ENCODE measurements at places on chromosomes 13 and 19.
A peak's percentile ranks its signal among the peaks of the same experiment; 100 is the strongest.

DNA sequence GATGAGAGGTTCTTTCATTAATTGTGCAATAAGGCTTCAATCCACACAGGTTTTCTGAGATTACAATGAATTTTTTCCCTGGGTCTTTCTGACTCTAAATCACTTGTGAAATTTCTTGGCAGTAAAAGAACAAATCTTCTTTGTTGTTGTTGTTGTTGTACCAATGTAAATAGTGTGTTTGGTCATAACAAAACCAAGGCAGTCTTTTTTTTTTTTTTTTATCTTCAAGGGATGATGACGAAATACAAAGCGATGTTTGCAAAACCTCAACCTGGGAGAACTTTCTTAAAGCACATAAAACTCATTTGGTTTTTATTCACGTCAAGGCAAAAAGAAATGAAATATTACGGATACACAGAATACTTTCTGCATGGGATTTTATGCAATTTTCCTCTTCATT is 462.0 kb downstream of the LIG4 start:
- DNase-seq = no peak

DNA sequence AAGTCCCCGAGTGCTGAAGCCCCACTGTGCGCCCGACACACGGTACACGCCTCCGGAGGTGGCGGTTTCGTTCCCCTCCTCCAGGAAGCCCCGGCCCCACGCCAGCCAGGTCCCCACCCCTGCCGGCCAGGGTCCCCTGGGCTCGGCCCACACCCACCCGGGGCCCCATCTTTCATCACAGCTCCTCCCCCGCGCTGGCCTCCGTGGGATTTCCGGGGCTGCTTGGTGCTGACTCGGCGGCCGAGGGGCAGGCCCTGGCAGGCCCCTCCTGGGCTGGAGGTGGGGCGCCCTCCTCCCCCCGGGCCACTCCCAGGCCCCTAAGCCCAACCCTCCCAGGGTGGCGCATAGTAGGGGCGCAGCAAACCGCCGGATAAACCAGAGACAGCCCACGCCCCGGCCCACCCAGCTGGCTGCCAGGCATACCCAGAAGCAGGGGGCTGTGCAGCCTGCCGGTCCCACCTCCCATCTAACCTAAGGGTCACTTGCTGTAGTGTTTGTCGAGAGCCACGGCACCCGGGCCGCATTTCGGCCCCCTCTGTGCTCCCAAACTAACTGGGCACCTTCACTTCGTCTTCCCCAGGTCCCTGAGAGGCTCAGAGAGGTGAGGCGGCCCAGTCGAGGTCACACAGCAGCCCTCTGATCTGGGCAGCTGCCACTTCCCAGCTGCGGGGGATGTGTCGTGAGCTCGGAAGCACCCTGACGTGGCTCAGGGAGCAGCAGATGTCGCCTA is 6.6 kb downstream of the ZBTB7A start:
- peak; percentile 75 for DNase-seq

- no peak for DNase-seq
These were observed 714 bp downstream of the HSH2D start for GRCh38 chr19:16144216-16144581.

GRCh38 chr19:40815223-40815622 is 16.2 kb downstream of the EGLN2 start:
- DNase-seq = no peak

- no peak for DNase-seq
These were observed 79.9 kb downstream of the RNASEH2B start for GRCh38 chr13:50989476-50989875.

DNA sequence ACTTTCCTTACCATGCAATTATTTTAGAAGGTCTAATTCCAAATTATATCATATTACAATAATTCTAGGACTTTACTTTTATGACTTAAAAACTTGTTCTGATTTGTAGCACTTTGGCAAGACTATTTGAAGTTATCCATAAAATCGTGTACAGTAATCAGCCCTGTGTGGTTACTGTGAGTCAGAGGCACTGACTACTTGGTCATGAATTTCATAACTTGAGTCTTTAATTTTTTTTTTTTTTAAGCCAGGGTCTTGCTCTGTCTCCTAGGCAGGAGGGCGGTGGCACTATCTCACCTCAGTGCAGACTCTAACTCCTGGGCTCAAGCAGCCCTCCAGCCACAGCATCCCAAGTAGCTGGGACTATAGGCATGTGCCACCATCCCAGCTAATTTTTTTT is 1319.2 kb upstream of the SLC10A2 start:
- no peak for DNase-seq

DNA sequence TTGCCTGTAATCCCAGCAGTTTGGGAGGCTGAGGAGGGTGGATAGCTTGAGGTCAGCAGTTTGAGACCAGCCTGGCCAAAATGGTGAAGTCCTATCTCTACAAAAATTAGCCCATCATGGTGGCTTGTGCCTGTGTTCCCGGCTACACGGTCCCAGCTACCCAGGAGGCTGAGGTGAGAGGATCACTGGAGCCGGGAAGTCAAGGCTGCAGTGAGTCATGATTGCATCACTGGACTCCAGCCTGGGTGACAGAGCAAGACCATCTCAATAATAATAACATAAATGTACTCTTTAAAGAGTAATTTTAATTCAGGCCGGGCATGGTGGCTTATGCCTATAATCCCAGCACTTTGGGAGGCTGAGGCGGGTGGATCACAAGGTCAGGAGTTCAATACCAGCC is 38.7 kb downstream of the SKA3 start:
- DNase-seq = no peak

GRCh38 chr19:18219911-18220631 is 6.2 kb downstream of the PDE4C start:
- DNase-seq = no peak

DNA sequence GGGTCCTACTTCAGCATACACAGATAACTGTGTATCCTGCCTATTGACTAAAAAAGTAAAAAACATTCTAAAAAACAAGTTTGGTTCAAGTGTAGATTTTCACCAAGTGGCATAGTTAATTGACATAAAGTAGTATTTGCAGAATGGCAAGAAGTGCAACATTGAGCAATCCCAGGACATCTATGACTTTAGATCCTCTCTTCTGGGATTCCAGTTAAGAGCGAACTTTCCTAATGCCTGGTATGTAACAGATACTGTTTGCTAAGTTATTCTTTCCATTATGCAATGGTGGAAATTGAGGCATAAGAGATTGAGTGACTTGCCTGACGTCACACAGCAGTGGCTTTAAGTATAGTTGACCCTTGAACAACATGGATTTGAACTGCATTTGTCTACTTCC is 96.1 kb downstream of the ZMYM2 start:
- no peak for DNase-seq

GRCh38 chr19:58387338-58388174 is 487 bp downstream of the RPS5 start:
- DNase-seq = no peak

DNA sequence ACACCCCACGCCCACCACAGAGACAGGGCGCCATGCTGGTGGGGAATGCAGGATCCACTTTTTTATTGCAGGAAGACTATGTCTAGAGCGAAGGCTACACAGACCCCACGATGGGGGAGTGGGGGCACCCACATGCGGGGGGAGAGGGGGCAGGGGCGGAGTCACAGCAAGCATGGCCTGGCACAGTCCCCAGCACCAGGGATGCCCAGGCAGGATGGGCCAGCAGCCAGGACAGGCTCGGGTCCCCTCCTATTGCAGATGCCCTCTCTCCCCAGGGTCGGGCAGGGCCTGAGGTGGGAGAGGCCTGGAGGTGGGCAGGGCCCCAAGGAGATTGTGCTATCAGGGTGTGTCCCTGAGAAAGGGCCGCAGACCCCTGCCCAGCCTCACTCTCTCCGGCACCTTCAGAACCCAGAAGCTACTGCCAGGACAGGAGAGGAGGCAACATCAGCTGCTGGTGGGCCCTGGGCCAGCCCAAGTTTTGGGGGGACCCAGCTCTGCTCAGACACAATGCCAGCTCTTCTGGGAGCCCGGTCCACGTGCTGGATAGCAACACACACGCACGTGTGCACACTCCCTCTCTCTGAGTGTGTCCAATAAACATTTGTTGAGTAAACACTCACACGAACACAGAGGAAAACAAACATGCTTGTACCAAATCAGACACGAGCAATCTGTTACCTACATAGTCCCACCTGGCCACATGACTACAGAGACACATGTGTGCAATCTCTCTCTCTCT is 6.5 kb downstream of the DIRAS1 start:
- no peak for DNase-seq

GRCh38 chr13:62115831-62116230 is 700.2 kb upstream of the PCDH20 start:
- DNase-seq = no peak

Measured in CD4-positive, alpha-beta T cell treated with Interleukin-15 for 4 hours (primary cell).